RPMI7951 (cell line): ENCODE measurements at places on chromosomes 1 and 21. TPM values are rescaled to one million over a fixed set of nuclear protein-coding genes. Genes with fewer than 3 reads are reported as not detected.

TEDDM1 gene
- total RNA-seq: not detected in 2 replicates

C1QC gene
- total RNA-seq: not detected in 2 replicates

PLD5 gene
- total RNA-seq: not detected in 2 replicates

GCSAML gene
- total RNA-seq: 0.12 TPM in 1 of 2 replicates, not detected in the other

SHE gene
- not detected in 2 replicates for total RNA-seq

ST6GALNAC5 gene
- total RNA-seq: 0.24 and 2.1 TPM in 2 replicates

PFKL gene
- 97.3 and 116 TPM in 2 replicates for total RNA-seq

DNA sequence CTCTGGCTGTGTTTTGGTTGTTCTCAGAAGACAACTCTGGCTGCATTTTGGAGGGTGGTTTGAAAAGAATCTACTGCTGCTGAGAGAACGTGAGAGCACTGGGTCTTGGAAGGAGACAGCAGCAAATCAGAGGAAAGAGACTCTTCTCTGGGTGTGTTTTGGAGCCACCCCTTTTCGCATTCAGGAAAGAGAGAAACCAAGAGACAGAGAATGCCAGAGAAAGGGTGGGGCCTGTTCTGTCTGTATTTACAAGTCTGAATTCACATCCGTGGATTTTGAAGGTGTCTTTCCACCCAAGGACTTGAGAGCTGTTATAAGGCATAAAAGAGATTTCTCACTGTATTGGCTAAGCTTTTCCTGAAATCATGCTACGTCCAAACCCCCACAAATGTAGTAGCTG is 187.2 kb downstream of the C1orf94 start:
- no peak for DNase-seq

DNA sequence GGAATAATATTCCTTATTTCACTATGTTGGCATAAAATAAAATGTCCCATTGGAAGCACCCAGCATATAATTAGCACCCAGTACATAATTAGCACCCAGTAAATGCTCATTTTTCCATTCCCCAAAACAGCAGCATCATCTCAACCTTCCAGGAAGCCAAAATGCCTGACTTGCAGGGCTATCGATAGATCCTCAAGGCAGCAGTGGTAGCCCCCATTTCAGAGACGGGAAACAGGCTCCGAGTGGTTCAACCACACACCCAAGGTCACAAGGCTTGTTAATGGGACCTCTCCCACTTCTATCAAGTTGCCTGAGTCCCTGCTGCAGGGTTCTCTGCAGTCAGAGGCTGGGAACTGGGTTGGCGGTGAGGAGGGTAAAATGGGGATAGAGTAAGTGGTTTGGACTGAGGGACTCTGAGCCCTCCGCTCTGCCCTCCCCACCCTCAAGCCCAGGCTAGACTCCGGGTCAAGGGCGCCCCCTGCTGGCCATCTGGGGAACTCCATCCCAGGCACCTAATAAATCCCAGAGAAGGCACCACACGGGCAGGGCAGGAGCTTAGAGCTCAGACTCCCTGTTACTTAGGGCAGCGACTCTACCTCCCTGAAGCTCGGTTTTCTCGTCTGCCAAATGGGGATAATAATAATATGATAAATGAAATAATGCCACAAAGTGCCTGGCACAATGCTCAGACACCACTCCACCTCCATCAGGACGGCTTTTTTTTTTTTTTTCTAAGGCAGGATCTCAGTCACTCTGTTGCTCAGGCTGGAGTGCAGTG is 21.9 kb upstream of the LAPTM5 start:
- DNase-seq: peak; percentile 78

DNA sequence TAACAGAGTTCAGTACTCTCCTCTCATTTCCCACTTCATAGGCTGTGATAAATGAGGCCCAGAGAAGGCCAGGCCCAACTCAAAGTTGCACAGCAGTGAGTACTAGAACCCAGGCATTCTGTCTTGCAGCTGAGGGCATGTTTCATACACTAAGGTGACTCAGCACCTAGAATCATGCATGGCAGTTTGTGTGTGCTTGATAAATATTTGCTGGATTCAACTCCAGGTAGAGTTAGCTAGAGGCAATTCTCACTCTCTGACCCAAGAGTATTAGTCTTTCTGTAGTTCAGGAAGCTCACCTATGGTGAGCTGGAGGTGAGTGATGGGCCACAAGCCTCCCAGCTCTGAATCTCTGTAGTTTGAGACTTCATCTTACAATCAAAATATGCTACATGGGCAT is 10.7 kb downstream of the NKAIN1 start:
- no peak for DNase-seq

- DNase-seq: no peak
Observed at GRCh38 chr21:31255896-31256295, 88.2 kb downstream of the TIAM1 start.

DNA sequence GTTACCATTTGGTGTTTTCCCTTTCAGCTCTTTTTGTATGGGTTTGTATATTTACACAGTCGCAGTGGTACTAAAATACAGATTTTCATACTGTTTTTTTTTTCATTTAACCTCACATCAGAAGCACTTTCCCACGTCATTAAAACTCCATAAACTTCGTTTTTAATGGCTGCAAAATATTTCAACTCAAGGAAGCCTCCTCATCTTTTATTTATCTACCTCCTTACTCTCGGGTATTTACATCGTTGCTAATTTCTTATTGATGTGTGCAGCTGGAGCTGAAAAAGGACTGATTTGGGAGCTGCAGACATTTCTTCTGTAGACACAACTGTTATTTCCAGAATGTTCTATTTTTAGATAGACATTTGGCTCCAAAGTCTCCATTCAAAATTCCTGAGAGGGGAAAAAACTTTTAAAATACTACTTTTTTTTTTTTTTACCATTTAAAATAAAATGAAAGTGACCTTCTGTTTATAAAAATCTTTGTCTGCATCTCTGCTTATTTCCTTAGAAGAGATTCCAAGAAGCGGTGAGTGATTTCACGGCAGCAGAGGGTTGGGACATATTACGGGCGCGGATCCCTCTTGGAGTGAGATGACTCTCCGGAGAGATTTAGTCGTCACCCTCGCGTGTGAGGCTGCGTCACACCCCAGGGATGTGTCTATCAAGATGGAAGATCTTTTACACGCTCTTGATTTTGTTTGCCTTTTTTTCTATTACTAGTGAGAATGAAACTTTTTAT is 10.1 kb downstream of the RUNX3 start:
- no peak for DNase-seq

- no peak for DNase-seq
Observed at GRCh38 chr1:230052018-230052417, 15.0 kb upstream of the GALNT2 start.

- DNase-seq: peak; percentile 50
Observed at GRCh38 chr21:37459575-37459974, 93.0 kb downstream of the DYRK1A start.

DNA sequence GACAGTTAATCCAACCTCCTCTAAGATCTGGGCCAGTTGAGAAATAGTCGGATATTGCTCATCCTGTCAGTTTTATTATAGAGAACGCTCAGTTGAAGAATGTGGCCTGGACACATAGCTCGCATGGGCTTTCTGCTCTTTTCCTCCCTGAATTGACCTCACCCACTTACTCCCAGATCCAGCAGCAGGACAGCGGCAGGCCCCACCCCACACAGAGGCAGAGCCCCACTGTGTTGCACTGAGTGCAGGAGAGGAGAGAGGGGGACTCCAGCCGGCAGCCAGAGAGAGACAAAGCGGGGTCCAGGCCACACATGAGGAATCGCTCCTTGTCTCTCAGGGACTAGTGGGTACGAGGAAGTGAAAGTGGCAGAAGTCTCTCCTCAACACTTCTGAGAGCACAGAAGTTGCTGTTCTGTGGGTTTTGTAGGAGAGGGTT is 78.6 kb downstream of the LAMC1 start:
- DNase-seq: no peak

DNA sequence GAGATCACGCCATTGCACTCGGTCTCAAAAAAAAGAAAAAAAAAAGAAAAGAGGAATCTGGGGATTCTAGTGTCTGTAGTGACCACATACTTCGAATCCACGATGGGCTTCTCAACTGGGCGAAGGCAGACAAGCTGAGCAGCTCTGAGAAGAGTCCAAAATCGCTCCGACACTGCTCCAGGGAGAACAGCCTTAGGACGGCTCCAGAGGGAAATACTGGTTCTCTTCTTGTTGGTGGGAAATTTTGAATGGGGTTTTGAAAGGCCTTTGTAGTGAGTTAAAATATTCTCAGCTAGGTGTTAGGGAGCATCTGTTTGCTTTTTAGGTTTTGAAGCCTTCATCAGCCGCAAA is 18.3 kb upstream of the HJV start:
- peak; percentile 52 for DNase-seq

DNA sequence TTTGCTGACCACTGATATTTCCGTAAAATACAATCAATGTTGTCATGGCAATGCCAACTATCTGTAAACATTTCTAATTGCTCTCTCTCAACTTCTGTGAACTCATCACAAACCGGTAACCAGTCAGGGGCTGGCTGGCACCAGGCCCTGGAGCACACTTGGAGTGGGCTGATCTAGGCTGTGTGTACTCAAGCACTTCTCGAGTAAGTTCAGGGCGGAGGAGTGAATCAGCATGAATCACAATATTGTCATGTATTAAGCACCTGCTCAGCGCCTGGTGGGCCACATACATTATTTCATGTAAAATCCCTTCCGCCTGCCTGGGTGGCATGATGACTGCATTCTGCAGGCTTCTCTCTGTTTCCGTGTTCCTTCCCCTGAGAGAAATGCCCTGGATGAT is 212.4 kb downstream of the FOXD2 start:
- DNase-seq: peak; percentile 87

DNA sequence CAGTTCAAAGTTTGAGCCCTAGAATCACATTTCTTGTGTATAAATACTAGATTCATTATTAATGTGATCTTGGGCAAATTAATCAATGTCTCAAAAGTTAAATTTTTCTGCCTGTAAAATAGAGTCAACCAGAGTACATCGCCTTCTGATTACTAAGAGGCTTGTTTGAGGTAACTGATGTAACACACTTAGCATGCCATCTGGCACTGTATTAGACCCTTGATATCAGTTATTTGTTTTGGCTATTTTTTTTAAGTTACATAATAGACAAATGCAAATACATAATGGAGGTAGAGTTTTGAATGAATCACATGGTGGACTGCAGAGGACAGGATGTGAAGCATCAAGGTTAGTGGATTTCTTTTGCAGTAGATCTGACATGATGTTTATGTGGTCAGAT is 298.4 kb downstream of the ADGRL2 start:
- no peak for DNase-seq

DNA sequence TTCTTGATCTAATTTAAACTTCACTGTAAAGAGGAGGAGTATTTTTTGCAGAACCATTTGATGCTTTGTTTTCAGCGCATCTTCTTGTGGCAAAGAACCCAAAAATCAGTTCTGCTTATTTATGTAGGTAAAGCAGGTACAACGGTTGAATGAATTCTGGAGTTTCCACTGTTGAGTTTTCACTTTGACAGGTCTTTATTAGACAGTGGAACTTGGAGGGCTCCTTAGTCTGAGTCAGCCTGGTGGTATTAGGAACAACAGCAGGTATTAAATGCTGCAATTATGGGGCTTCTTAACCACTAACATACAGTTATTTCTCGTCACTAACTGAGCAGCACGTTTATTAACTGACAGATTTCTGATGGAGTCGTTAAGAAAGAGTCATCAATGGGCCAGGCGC is 1.2 kb downstream of the LRIG2 start:
- peak; percentile 8 for DNase-seq

GRCh38 chr1:24297187-24297851 is 21.8 kb upstream of the GRHL3 start:
- DNase-seq: no peak

- DNase-seq: no peak
Observed at GRCh38 chr1:57407928-57408327, 15.9 kb downstream of the DAB1 start.

GRCh38 chr1:24301785-24302175 is 17.4 kb upstream of the GRHL3 start:
- DNase-seq: peak; percentile 25

GRCh38 chr1:17561247-17561548 is 21.7 kb downstream of the ARHGEF10L start:
- DNase-seq: peak; percentile 41

DNA sequence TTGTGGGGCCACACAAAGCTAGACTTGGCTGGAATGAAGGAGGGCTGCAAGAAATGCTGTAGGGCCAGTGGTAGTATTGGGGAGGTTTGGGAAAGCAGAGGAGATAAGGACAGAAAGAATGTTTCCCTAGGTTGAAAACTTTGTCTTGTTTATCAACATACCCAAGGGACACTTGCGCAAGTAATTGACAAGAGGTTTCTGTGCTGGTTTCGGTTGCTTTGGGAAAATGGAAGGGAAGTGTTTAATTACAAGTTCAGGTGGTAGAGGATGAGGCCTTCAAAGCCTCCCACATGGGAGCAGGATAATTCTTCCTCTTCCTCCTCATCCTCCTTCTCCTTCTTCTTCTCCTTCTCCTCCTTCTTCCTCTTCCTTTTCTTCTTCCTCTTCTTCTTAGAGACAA is 182.1 kb upstream of the LMO4 start:
- no peak for DNase-seq

DNA sequence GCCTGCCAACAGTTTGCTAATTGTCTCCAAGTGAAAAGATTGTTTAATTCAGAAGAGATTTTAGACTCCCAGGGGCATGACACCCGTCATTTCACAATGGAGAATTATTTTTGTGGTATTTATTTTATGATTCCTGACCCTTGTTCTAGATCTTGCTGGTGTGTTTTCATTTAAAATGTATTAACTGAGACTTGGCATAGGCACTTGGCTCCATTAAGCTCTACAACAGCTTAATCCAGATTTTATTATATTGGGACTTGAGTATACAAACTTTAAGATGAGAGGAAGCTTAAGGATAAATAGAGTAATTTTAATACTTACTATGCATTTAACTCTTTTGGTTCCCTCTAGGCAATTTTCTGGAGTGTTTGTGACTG is 101.3 kb upstream of the KCNE2 start:
- no peak for DNase-seq

GRCh38 chr1:109793089-109793485 is 29.4 kb upstream of the EPS8L3 start:
- DNase-seq: no peak

- no peak for DNase-seq
Observed at GRCh38 chr1:205989786-205990185, 13.4 kb downstream of the RAB7B start.

GRCh38 chr1:54926970-54927369 is 40.0 kb upstream of the DHCR24 start:
- no peak for DNase-seq
